Stimulated activated CD4-positive, alpha-beta T cell treated with anti-CD3 and anti-CD28 coated beads, Interleukin-1b, Interleukin-23, amount 100 ng/mL, for 1 hour (primary cell): ENCODE measurements at places on chromosomes 4 and X.

GRCh38 chr4:188439641-188440311 is 300.5 kb downstream of the TRIML1 start:
- no peak for DNase-seq

- DNase-seq: no peak
These were observed 6.7 kb downstream of the SULT1B1 start for GRCh38 chr4:69753686-69754085.

GRCh38 chr4:52704133-52704532 is 45.0 kb upstream of the USP46 start:
- DNase-seq: no peak

GRCh38 chrX:23773601-23774175 is 9.3 kb upstream of the SAT1 start:
- DNase-seq: no peak

- DNase-seq: no peak
These were observed 443.2 kb downstream of the INPP4B start for GRCh38 chr4:142402900-142403299.

GRCh38 chrX:17501746-17502145 is 126.7 kb downstream of the NHS start:
- DNase-seq: no peak
